RCC 7860 (cell line): ENCODE measurements at places on chromosomes 11 and 22.

- DNase-seq, result no peak
Measured at GRCh38 chr22:50599816-50600455, 657 bp upstream of the MAPK8IP2 start.

DNA sequence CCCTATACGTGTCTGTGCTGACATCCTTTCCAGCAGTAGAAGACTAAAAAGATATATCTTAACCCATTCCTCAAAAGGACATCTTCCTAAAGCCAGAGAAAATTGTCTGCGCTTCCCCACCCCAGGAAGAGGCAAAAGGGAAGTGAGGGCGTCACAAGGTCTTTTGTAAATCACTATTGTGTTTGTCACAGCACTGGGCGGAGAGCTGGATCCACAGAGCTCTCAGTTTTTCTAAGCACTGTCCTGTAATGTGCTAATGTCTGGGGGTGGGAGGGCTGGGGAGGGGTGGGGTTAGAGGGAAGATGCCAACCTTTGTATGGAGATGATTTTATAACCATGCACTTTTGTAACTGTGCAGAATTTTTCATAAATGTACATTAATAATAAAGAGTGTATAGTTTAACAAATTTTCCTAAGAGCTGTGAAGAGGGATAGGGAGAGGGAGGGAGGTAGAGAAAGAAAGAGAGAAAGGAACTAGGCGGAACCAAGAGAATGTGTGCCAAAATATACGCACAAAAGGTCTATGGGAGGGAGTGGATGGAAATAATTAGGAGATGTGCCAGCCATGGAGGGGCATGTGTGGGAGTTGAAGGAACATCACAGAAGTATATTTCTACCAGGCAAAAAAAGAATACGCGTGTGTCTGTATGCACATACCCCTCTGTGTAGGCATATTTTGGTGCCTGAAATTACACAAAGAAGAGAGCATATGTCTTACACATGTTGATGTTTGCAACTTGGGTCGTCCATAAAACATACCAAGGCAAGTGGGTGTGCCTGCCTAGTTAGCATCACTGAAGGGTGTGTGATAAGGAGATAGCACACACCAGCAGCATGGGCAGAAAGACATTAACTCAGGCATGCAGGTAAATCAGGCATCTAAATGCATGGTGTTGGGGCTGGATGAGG, 9.8 kb downstream of the LRRC55 start:
- no peak for DNase-seq

GRCh38 chr22:37559901-37560607, at the start of gene CDC42EP1:
Gene CDC42EP1, plus strand, starts transcription at chr22:37560480. Its CDS starts 5,870 bp downstream, at chr22:37566350.
- DNase-seq, result no peak

- DNase-seq, result no peak
Measured at GRCh38 chr11:101482556-101483124, 101.2 kb downstream of the TRPC6 start.

DNA sequence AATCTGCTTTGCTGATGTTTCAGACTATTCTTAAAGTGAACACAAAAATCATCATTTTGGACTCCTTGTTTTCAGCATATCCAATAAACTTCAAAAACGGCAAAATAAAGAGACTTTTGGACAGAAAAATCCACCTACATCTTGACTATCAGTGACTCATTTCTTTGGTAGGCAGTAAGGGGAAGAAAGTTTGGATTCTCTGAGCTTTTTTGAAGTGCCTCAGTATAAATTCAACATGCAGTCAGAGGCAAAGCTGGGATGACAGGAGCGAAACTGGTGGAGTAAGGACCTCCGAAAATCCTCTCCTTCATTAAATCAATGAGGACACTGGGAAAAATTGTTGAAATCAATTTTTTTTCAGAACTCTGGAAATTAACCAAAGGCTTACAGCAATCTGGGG, 29.7 kb downstream of the EFCAB6 start:
- DNase-seq, result no peak

- no peak for DNase-seq
Measured at GRCh38 chr11:112882494-112883381, 78.5 kb upstream of the NCAM1 start.

DNA sequence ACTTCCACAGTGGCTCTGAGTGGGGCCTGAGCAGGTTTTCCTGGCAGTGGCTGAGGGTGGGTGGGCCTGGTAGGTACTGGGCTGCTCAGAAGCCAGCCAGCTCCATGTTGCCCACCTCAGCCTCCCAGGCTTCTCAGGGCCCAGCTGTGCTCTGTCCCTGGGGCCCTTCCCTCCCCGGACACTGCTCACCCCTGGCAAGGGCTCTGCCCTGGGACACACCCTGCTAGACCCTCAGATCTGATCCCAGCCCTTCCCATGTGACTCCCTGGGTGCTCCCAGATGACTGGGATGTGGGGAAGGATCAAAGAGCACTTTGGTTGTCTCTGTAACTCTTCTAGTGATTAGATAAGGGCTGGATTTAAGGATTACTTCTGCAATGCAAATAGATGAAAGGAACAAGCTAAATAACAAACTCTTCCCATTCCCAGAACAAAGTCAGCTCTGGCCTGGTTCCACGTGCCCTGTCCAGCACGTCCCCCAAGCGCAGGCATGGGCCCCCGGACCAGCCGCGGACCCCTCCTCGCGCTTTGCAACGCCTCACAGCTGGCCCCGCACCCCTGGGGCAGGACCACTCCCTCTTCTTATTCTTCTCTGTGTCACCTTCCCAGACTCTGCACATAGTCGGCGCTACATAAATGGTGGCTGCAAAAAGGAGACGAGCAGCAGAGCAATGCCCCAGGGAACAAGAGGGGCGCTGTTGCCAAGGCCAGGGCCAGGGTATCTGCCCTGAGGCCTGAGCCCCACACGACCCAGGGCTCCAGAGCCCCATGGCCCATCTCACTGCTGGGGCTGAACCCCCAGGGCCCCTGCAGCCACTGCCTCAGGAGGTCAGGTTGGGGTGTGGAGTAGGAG, 5.7 kb upstream of the KRTAP5-6 start:
- no peak for DNase-seq

GRCh38 chr22:39078329-39078728, 1.3 kb downstream of the APOBEC3G start:
- DNase-seq, result no peak

DNA sequence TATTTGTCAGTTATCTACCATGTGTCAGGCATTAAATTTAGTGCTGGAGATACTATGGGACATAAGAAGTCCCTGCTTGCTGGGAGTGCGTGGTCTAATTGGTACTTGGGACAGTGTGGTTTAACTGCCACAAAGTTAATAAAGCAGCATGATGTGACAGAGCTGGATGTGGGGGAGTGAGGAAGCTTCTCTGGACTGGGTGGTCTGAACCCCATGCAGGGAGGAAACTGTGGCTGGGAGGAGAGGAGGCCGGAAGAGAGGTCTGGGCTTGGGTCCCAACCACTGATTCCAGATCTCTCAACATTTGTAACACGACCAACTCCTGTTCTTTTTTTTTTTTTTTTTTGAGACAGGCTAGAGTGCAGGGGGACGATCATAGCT, 37.1 kb downstream of the ST3GAL4 start:
- DNase-seq, result no peak

- DNase-seq, result no peak
Measured at GRCh38 chr22:46024136-46024840, 47.3 kb upstream of the WNT7B start.

DNA sequence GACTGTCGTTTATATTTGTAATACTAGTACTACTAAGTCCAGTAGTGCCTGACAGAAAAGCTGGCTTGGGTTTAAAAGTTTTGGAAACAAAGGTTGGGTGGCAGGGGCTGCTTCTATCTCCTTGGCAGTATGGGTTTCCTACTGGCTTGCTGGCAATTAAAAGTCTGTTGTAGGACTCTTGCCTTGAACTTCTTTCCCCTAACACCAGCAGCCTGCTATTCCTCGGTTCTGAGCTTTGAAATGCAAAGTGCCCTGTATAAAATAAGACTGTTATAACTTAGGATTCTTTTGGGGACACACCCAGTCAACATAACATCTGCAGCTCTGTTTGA, 1.3 kb downstream of the RNF169 start:
- DNase-seq, result no peak

DNA sequence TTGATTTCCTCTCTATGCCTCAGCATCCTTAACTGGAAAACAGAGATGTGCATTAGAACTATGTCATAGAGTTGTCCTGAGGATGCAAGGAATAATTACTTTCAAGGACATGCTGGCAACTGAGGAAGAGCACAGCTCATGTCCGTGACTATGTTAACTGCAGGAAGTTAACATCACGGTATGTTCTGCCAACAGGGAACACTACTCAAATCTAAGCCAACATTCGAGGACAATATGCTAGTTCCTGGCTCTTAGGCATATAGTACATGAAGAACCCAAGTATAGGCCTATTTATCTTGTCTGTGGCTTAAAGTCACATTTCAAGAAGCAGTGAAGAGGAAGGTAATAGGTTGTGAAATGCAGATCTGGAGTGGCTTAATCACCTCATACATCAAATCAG, 1032.6 kb downstream of the OPCML start:
- DNase-seq, result no peak

GRCh38 chr11:11978098-11978637, 30.3 kb downstream of the DKK3 start:
- DNase-seq, result no peak

- no peak for DNase-seq
Measured at GRCh38 chr11:6646071-6646470, 9.5 kb downstream of the DCHS1 start.

DNA sequence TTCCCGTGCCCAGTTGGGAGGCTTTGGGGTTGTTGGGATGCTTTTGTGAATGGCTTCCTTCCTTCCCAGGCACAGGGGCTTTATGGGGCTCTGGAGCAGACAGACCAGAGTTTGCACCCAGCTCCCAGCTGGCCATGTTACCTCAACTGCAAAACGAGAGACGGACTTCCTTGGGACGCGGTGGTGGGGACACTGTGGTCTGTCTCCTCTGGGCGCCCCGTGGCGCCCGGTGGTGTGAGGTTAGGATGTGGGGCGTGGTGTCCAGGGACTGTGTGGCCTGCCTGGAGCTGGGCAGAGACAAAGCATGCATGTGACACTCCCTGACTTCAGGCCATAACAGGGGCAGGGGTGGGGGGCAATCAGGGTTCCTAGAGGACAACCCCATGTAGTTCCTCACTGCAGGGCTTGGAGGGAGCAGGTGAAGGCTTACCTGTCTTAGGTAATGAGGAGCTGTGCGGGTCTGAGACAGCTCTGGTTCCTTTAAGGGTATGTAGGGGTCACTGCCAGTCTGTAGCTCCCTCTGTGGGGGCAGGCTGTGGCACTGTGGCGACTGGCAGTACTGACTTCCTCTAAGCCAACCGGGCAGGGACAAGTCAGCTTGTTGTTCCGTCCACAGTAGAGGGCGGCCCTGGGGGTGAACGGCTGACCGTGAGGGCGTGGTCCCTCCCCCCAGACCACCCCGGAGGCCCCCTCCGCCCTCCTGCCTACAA, 14.4 kb downstream of the KCNQ1 start:
- DNase-seq, result no peak

GRCh38 chr11:66562907-66563583, 5.4 kb downstream of the CTSF start:
- DNase-seq, result no peak

DNA sequence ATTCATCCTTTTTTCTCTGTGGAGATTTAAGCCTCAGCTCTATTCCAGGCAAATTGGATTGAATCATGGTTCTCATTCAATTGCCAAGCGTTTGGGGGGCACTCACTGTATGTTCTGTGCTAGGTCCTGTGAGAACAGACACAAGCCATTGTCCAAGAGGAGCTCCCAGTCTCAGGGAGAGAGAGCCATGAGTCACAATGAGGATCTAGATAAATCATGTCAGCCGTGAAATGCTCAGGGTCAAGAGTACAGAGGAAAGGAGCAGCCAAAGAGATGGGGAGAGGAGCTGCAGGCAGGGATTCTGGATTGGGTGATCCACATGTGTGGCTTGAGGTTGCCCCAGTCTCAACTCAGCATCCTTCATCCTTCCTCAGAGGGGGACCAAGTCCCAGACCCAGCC, 93.6 kb downstream of the FEZ1 start:
- DNase-seq, result no peak

DNA sequence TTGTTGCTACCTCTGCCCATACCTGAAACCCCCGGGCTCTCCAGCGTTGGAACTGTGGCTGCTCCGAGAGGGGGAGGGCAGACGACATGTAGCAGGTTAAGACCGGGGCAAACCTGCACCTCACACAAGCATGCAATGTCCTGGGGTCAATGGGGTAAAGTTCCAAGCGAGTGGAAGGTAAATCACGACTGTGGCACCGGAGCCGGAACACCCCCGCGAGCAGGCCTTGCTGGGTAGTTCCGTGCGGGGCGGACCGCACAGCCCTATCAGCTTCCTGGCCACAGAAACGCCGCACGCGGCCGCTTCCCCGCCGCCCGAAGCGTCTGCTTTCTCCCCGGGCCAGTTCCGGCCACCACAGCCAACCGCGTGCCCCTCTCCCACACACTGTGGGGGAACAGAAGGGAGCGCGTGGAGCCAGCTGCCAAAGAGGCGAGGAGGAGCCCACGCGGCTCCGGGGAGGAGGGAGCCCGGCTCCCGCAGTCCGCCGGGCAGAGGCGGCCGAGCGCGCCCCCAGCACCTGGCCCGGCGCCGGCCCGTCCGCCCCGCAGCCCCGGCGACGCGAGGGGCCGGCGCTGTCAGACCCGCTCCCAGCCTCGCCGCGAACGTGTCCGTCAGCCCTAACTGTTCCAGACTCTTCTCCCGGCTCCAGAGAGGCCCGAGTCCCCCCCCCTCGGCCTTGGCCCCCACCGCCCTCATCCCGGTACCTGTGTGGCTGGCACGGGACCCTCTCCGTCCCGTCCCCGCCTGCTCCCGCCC, 1.6 kb downstream of the SPTBN2 start:
- no peak for DNase-seq

- DNase-seq, result no peak
Measured at GRCh38 chr22:33920197-33920540, at the start of gene LARGE1. Gene LARGE1, minus strand, starts transcription at chr22:33920476.

DNA sequence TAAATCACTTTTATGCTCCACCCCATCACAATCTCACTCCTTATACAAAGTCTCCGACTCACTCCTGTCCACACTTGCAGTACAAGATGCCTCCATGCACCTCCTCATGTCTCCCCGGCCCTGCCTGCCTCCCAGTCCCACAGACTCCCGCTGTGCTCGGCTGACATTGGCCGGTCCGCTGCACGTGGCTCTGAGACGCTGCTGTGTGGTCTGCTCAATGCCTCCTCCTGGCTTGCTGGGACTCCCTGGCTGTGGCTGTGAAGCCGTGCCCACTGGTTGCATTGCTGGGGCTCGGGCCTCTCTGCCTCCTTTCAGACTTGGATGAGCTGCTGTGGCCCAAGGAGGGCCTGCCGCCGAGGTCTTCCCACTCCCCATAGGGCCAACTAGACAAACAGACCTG, 224.0 kb upstream of the B3GAT1 start:
- DNase-seq, result no peak

DNA sequence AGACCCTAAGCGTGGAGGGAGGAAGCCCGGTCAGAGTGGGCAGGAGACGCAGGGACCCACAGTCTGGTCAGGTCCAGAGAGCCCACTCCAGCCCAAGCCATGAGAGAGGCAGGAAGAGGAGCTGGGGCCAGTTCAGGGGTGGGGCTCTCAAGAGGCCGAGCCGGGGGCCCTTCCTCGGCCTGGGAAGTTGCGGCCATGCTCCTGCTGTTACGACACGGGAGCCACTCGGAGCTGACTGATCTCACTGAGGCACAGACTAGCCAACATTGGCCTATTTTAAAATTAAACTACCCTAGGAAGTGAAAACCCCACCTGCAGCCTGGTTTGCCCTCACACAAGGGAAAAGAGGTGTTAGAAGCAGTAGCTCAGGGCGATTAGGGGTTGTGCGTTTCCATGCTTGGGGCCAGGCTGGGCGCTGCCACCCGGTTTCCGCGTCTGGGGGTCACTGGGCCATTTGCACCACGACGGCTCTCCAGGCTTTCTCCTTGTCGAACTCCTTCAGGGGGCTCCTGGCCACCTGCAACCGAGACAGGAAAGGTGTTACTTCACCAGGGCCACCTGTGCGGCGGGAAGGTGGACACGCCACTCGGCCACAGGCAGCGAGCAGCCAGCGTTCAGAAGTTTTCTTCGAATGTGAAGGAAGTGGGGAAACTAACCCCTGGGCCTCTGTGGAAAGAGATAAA, 3.2 kb upstream of the TTLL8 start:
- DNase-seq, result no peak
